ENCODE measurements at places on chromosomes 7 and 10.

DNA sequence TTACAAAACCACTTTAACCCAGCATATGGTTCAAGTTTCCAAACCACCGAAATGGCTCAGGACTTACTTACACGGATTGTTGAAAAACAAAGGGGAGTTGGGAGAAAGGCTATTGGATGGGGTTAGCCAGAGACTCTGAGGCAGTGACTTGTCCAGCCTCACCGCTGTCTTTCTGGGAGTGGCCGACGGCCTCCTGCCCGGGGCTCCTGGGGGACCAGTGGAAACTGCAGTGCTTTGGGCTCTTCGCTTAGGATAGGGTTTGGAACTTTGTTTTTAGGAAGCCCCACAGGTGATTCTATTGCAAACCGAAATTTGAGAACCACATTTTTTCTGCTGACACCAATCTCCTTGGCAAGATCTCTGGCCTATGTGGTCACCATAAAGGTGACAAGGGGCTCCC is 38.1 kb upstream of the R3HCC1L start:
- no peak for DNase-seq

DNA sequence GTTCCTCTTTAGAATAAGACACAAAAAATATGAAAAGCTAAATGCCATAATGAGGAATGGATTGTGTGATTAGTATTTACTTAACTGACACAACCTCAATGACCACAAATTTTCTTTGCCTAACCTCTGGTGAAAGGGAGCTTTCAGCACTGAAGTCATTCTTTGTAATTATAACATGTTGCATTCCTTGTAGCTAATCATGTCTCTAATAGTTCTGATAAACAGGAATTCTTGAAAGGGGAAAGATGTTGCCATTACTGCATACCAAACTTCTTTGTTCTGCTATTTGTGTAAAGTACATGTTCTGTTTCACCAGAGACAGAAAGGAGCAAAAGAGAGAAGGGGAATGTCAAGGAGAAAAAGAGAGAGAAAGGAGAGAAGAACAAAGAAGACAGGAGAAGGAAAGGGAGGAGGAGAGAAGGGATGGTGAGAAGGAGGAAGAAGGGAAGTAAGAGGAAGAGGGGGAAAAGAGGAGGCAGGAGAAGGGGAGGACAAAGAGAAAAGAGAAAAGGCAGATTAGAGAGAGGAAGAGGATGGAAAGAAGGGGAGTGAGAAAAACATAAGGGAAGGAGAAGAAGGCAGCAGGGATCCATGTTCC is 120.9 kb downstream of the SEMA3D start:
- no peak for DNase-seq

DNA sequence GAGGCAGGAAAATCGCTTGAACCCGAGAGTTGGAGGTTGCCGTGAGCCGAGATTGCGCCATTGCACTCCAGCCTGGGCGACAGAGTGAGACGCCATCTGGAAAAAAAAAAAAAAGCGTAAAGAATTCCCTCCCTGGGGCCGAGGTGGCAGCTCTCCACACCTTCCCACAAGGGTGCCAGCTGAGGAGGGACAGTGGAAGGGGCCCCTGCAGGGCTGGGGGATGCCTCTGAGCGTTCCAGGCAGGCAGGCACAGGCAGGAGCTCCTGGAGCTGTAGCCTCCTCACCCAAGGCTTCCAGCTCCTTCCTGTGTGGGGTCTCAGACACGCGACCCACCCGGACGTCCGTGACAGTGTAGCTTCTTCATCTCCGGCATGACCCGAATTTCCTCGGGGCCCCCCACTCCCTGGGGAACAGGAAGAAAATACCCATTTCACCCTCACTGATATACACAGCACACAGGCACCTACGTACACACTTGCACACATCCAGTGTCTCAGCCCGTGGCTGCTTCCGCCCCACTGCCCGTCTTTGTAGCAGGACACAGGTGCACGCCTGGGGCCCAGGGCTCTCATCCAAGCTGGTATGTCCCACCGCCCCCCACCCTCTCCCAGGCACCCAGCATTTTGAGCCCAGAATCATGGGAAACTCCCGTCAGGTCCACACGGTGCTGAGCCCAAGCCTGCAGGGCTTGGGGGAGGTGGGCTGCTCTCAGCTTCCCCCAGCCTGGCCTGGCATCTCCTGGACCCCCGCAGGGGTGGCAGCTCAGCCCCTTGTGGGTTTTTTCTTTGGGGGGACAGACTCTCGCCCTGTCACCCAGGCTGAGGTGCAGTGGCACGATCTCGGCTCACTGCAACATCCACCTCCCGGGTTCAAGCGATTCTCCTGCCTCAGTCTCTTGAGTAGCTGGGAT is 25.7 kb downstream of the GRIFIN start:
- no peak for DNase-seq

DNA sequence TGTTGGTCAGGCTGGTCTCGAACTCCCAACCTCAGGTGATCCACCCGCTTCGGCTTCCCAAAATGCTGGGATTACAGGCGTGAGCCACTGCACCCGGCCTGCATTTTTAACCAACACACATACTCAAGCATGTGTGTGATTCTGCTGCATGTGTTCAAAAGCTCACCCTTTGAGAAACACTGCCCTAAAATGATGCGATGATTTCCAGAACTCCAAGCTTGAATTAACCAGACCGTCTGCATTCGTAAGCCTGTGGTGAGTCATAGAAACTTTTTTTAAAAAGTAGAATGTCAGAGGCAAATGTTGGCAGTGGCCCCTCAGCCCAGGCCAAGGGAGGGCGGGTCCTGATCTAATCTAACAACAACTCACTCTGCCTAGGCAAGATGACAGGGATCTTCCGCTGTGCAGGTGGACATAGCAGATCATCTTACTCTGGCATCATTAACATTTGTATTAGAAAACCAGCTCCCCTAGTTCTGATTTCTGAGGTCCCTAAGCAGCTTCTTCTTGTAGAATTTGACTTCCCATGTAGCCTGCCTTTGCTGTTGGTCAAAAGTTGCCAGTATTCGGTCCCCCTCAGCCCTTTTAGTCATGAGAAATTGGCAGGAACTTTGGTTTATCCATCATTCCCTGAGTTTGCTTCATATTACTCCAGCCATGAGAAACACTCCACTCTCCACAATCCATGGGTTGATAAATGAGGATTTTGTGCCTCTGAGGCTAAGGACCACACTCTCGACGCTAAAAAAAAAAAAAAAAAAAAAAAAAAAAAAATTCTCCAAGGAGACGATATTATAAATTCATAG is 190.4 kb downstream of the SKIDA1 start:
- peak; percentile 82 for DNase-seq

GRCh38 chr7:41420421-41420820 is 282.5 kb downstream of the INHBA start:
- DNase-seq, result no peak

DNA sequence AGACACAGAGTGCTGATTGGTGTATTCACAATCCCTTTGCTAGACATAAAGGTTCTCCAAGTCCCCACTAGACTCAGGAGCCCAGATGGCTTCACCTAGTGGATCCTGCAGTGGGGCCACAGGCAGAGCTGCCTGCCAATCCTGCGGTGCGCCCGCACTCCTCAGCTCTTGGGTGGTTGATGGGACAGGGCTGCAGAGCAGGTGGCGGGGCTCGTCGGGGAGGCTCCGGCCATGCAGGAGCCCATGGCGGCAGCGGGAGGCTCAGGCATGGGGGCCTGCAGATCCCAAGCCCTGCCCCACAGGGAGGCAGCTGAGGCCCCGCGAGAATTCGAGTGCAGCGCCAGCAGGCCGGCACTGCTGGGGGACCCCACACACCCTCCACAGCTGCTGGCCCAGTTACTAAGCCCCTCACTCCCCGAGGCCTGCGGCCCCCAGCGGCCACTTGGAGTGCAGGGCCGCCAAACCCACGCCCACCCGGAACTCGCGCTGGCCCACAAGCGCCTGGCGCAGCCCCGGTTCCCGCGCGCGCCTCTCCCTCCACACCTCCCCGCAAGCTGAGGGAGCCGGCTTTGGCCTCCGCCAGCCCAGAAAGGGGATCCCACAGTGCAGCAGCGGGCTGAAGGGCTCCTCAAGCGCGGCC is 7.7 kb upstream of the BET1 start:
- DNase-seq, result no peak

DNA sequence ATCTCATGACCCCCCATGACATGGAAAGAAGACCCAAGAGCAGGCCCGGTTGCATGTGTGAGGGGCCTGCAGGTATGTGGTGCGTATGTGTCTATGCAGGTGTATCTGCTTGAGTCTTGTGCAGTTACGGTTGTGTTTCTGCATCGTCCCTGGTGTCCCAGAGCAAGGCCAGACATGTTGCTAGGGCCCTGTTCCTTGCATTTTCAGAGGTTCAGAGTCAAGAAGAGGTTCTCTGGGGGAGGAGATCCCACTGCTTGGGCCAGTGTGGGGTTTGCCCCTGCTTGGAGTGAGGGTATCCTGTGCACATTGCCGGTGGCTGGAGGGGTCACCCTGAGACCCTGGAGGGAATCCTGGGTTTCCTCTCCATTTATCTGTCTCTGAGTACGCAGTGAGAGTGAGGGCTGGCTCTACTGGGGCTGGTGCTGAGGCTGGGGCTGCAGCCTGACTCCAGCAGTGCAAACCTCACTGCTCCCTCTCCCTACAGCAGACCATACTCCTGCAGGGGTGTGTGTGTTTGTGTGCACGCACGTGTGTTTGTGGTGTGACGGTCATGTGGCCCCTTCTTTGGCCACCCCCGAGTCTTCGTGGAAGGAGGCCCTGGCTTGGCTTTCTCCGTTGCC is 4.1 kb downstream of the TRIM8 start:
- no peak for DNase-seq
